ENCODE measurements at places on chromosomes 1 and 21. TPM values are rescaled to one million over a fixed set of nuclear protein-coding genes. Genes with fewer than 3 reads are reported as not detected.

Gene PLA2G2C
- polyA plus RNA-seq: 0.01 TPM

Gene KRTAP21-2
- not detected for polyA plus RNA-seq

Gene PDZK1IP1
- 20.2 TPM for polyA plus RNA-seq

GRCh38 chr1:173478094-173478674 is 1.0 kb downstream of the PRDX6 start:
- DNase-seq: peak; percentile 59

DNA sequence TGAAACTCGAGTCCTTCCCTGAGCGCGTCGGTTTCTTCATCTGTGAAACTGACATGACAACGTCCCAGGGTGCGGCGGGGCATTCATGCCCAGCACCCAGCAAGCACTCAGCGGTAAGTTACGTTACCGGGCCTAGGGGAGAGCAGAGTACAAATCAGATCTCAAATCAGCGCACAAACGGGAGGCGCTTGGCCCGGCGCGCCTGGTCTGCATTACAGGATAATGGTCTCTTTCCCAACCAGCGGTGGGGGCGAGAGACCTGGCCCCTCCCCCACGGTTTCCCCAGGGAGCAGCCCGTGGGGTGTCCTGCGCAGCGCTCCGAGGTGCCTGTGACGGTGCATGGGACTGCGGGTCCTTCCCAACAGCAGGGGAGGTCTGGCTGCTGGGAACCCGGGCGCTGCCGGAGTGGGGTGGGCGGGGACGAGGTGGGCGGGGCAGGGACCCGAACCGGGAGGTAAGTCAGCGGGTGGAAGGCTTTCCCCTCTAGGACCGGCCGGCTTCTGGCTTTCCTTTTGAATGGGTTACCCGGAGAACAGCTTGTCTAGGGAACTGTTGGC is 1.0 kb downstream of the TMEM51 start:
- peak; percentile 77 for DNase-seq

Gene CD164L2
- 0.03 TPM for polyA plus RNA-seq

DNA sequence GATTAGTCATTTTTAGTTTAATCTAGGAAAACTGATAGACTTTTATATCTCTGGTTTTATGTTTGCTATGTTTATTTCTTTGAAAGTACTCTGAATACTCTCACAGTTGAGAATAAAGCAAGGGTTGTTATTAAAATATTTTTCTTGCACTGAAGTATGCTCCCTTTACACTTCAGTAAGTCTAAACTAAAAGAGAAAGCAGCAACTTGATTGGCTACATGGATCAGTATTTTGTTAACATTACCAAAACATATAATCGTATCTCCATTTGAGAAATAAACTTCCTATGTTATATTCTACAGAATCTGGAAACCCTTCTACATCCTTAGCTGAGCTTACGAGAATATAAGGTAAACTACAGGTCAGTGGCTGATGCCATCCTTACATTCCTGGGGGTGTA is 149.5 kb upstream of the HP1BP3 start:
- no peak for DNase-seq

GRCh38 chr1:67627906-67628305 is 57.1 kb upstream of the GADD45A start:
- DNase-seq: no peak

Gene KRTAP19-1
- not detected for polyA plus RNA-seq

DNA sequence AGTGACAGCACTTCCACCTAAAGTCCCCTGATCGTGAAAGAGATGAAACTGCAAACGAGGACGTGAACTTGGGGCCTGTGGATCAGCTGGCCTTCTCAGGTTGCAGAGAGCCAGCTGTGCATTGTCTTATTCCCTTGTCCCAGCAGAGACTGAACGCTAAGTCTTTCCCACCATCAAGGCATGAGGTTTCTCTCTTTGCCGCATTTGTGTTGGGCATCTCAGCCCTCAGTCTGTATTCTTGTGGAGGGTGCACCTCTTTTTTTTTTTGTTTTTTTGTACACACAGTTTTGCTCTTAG is 71.4 kb downstream of the KIF26B start:
- DNase-seq: no peak

DNA sequence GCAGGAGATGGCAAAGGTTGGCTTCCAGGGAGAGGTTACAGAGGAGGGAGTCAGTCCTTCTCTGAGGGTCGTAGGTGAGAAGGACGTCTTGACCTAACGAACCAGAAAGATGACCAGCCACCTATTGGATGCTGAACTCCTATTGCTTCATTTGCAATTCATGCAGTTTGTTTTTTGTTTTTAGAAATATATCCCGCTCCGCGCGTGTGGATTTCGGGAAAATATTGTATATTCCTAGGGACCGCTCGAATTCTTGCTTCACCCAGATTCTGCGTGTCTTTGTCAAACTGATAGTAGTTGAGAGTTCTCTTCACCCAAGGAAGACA is 564 bp downstream of the DISP1 start:
- no peak for DNase-seq

Gene TRIM58
- polyA plus RNA-seq: 0.37 TPM

DNA sequence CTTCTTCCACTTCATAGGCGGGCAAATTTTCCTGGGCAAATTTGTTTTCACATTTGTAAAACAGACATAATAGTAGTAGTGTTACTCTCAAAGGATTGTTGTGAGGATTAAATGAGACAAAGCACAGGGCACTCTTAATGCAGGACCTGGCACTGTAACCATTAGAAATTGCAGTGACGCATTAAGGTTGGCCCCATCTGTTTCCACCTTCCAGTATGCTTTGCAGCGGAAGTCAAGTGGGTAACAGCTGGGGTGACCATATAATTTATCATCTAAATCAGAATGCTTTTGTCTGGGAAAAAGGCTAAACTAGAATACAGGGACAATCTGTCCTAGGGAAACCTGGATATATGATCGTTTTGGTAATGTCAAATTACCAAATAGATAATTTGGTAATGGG is 132.5 kb upstream of the CACHD1 start:
- no peak for DNase-seq

Gene ORC1
- polyA plus RNA-seq: 1.4 TPM

Gene TLCD4
- polyA plus RNA-seq: 13.1 TPM

Gene OVAAL
- polyA plus RNA-seq: not detected

Gene IFNLR1
- polyA plus RNA-seq: 8.1 TPM

DNA sequence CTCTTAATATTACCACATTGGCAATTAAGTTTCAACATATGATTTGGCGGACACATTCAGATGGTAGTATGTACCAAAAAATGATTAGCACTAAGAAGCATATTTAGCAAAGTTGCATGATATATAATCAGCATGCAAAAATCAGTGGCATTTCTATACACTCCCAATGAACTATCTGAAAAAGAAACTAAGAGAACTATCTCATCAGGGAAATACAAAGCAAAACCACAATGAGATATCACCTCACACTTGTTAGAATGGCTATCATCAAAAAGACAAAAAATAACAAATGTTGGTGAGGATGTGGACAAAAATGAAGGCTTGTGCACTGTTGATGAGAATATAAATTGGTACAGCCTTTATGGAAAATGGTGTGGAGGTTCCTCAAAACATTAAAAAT is 31.4 kb upstream of the DENND1B start:
- DNase-seq: no peak

DNA sequence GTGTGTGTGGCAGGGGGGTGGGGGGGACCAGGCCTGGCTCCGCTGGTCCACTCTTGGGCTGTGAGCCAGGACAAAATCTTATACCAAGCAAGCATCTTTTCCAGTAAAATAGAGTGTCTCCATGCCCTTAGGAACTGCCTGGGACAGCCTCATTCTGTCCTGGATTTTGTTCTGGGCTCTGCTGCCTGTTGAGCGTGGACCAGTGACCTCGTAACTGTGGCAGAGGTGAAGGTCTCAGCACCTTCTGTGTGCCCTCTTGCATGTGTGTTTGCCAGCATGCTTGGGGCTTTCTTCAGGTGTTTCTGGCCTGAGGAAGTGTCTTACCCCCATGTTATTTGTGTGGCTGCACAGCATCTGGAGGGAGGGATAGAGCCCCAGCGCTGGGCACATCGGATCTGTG is 45.7 kb downstream of the GALNT2 start:
- DNase-seq: no peak

- DNase-seq: no peak
Measured at GRCh38 chr1:33810571-33810970, 53.3 kb upstream of the HMGB4 start.

DNA sequence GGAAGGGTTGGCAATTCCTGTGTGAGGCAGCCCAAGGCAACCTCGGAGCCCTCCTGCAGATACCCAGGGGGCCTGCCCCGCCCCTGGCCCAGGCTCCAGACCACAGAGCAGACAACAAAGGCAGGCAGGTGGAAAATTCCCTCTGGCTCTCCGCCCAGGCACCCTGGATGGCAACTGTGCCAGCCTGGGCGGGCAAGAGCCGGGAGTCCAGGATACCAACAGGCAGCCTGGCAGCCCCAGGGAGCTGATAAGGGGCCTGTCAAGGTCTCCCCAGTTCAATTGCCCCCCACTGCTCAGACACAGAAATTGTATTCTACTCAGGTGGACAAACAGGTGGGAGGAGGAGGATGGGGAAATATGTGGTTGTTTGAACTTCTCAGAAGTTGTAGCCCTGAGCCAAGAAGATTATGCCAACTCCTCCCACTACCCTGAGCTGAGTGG is 15.4 kb upstream of the GPR37L1 start:
- DNase-seq: peak; percentile 59

DNA sequence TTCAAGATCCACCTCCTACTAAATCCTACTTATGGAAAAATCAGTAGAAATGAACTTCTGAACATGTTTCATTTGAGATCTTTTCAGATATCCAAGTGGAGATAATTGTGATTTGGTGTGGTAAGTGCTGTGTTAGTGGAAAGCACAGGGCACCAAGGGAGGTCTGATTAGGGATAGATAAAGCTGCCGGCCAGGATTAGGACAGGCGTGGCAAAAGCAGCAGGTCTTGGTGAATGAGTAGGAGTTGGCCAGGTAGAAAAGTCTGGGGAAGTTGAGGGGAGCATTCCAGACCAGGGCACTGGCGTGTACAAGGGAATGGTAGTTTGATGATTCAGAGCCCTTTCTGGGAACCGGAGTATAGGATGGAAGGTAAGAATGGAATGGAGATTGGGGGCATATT is 47.8 kb downstream of the AZIN2 start:
- DNase-seq: no peak

All from small intestine (tissue), 16 donors.